Glomerular endothelial cell (primary cell): ENCODE measurements at places on chromosomes 2 and 18. TPM values are rescaled to one million over a fixed set of nuclear protein-coding genes. Genes with fewer than 3 reads are reported as not detected.

- no peak for DNase-seq
These were observed 27.5 kb upstream of the BZW1 start for GRCh38 chr2:200784215-200784614.

DNA sequence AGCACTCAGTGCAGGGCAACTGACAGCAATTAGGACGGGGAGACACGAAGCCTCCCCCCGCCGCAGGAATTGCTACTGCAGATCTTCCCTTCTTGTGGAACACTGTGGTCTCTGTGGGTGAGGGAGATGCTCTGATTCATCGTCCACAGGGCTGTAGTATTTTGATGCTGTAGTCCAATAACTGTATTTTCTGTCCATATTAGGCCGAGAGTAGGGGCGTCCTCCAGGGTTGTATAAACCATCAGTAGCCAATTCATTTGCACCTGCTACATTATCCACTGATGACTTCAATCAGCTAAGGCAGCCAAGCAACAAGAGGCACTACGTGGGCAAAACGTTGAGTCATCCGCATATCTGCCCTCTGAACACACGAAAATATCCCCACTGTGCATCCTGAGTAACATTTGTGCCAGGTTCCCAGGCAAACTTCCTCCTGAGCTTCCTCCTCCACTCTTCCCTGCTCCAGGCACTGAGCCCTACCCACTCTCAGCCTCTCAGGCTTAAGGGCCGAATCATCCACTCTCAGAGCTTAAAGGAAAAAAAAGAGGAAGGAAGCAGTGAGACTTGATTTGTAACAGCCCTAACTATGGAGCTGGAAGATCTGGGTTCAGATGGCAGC, 62.1 kb downstream of the LBH start:
- no peak for DNase-seq

GATA6 gene
- 7.0 and 18.1 TPM in 2 replicates for total RNA-seq

DNA sequence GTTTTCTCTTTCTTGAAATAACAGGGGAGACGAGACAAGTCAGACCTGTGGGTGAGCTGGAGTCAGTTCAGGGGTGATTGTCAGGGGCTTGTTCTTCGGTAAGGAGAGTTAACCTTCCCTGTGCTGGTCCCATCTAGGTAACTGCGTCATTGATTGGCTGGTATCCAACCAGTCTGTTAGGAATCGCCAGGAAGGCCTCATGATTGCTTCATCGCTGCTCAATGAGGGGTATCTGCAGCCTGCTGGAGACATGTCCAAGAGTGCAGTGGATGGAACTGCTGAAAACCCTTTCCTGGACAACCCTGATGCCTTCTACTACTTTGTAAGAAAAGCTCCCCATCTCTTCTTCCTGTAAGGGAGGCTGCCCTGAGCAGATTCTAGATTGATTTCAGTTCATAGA, 21.3 kb downstream of the PLEK start:
- DNase-seq: no peak

- no peak for DNase-seq
These were observed at the start of gene FBXO41 for GRCh38 chr2:73284296-73285158. Gene FBXO41, minus strand, starts transcription at chr2:73284478. Its CDS starts 14,848 bp downstream, at chr2:73269630.

CDH20 gene
- 0.24 TPM in 1 of 2 replicates, not detected in the other for total RNA-seq

DNA sequence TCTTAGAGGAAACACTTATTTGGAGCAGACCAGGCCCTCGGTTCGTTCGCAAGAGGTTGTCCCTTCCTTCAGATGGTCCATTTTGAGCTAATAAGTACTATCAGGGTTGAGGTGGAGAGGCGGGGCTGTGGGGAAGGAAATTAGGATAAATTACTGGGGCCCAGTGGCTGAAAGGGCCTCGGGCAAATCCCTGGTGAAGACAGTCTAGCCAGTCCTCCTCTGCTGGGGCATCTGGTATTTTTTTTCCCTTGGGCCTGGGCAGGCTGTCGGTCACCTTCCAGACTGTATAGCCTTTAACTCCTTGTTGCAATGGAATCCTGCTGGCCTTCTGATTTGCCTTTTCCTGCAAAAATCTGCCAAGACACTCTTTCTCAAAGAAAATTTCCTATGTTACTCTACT, 1.7 kb upstream of the MYO3B start:
- DNase-seq: no peak

COL4A3 gene
- not detected in 2 replicates for total RNA-seq

DNA sequence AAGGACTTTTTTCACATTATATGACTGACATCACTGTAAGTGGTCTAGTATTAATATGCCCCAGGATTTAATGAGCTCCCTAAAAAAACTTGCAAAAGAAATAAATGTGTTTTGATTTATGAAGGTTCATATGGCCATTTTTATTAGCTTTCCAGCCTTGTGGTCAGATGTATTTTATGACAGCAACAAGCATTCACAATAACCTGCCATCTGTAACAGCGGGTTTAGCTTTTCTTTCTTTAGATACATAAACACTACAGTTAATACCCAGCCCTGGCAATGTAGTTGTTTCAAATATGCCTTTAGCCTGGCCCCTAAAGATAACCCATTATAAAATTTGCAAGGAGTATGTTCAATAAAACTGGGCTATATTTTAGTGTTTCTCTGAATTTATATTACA, 1063.8 kb downstream of the SOCS6 start:
- no peak for DNase-seq

DNA sequence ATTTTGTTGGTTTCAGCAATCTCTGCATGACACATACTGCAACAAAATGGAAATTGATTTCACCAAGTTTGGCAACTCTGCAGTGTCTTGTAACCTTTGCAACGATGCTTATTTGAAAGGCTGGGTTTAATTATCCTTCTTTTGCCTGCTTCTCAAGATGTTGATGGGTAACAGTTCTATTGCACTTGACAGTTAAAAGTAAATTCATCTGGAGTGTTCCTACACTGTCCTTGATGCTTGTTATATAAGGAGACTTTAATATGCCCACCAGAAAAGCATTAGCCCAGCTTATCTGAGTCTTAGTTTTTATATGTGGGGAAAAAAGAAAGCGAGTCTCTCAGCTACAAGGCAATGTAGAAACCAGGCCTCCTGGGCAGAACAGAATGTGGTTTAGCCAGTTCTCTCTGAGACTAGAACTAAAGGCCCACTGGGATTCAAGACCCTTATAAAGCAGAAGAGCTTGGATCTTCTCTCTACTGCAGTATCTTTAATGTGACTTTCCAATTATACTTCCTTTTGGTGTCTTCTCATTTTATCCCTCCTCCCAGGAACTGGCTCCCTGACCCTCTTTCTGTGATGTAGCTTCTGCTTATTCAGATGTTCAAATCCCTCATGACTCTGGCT, 106.8 kb upstream of the LYPD6 start:
- DNase-seq: no peak

- no peak for DNase-seq
These were observed 83.8 kb upstream of the ST6GAL2 start for GRCh38 chr2:106969777-106970176.

DNA sequence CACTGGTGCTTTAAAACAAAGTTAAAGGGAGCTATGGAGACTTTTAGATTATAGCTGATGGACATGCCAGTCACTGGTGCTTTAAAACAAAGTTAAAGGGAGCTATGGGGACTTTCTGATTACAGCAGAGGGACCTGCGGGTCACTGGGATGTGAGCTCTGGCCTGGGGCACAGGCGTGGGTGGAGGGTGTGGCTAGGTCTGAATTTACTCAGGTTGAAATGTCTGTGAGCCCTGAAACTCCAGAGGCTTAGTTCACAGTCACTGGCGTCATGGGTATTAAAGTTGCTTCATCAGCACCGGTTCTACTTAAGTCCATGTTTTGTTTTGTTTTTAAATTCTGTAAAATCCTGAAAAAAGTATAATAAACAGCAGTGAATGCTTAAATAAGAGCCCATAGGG, 49.0 kb upstream of the TMEM18 start:
- DNase-seq: no peak

SMPD4 gene
- 38.2 and 64.9 TPM in 2 replicates for total RNA-seq

- DNase-seq: no peak
These were observed 16.6 kb downstream of the CTDP1 start for GRCh38 chr18:79695856-79696850.
